ENCODE measurements at places on chromosomes 13 and 19.

DNA sequence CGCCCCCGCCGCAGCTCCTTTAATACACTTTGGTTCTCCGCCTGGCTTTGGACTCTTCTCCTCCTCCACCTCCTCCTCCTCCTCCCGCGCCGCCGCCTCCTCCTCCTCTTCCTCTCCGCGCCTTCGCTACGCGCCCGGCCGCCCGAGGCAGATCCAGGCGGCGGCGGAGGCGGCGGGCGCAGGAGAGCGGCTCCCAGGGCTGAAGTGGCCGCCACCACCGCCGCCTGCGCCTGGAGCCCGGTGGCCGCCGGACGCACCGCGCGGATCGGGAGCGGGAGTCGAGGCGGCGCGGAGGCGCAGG, at the start of gene ZIC2:
ZIC2 (plus strand) TSS at position 50 of the 301 bp plus-strand sequence. CDS start 281 bp downstream, outside the sequence.
- DNase-seq = no peak

DNA sequence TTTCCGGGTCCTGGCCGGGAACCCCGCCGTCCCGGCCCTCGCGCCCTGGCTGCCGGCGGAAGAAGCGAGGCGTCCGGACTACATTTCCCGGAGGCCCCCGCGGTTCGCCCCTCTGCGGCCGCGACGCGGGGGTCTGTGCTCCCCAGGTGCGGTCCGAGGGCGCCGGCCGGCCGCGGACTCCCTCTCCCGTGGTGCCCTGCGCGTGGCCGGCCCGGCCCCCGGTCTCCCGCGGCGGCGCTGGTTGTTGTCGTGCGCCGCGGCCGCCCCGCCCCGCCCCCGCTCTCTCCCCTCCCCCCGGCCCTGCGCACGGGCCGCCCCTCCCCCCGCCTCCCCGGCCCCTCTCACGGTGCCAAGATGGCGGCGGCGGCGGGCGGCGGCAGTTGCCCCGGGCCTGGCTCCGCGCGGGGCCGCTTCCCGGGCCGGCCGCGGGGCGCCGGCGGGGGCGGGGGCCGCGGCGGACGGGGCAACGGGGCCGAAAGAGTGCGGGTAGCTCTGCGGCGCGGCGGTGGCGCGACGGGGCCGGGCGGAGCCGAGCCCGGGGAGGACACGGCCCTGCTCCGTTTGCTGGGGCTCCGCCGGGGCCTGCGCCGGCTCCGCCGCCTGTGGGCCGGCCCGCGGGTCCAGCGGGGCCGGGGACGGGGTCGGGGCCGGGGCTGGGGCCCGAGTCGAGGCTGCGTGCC, at the start of gene KMT2B:
KMT2B (plus strand) TSS at position 339 of the 680 bp plus-strand sequence; CDS start at position 355, 16 bp downstream.
- no peak for DNase-seq

DNA sequence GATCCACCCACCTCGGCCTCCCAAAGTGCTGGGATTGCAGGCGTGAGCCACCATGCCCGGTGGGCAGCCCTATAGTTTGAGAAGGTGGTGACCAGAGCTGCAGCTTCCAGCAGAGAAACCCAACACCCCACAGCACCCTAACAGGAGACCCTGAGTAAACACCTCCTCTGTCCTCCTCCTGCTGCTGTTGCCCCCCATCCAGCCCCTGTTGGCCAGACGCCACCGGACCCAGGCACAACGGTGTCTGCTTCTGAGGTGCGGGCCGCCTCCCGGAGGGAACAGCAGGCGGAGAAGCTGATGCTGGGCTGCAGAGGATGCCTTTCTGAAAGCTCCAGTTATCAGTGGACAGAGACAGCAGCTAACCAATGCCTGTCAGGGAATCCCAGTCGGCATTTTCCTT, 175.5 kb downstream of the COL4A1 start:
- no peak for DNase-seq

- no peak for DNase-seq
These were observed 12.1 kb downstream of the PROZ start for GRCh38 chr13:113170511-113170910.

- no peak for DNase-seq
These were observed 123.0 kb downstream of the SLC7A1 start for GRCh38 chr13:29472332-29472961.

DNA sequence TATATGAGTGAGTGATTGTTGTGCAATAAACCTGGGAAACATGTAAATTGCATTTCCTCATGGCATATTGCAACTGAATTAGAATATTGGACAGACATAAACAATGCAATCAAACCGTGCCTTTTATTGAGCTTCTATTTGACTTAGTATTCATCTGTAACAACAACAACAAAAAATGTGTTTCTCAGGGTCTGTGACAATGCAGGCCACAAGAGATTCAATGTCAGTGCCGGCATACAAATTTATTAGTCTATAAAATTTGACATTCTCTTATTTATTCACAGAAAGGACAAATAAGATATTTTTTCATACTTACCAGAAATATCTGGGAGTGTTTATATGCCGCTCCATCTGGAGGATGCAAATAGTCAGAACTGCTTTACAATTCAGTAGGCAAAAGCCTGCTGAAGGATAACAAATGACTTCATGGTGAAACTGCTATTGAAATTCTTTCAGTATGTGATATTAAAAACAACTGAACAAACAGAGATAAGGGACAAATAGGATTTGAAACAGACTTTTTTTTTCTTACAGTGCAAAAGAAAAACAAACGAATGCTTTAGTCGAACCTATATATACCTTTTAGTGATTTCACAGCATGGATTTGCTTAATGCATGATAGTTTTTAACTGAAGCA, 77.2 kb downstream of the DACH1 start:
- no peak for DNase-seq

- DNase-seq = no peak
These were observed 49.2 kb upstream of the TRPC4 start for GRCh38 chr13:37918751-37919150.

DNA sequence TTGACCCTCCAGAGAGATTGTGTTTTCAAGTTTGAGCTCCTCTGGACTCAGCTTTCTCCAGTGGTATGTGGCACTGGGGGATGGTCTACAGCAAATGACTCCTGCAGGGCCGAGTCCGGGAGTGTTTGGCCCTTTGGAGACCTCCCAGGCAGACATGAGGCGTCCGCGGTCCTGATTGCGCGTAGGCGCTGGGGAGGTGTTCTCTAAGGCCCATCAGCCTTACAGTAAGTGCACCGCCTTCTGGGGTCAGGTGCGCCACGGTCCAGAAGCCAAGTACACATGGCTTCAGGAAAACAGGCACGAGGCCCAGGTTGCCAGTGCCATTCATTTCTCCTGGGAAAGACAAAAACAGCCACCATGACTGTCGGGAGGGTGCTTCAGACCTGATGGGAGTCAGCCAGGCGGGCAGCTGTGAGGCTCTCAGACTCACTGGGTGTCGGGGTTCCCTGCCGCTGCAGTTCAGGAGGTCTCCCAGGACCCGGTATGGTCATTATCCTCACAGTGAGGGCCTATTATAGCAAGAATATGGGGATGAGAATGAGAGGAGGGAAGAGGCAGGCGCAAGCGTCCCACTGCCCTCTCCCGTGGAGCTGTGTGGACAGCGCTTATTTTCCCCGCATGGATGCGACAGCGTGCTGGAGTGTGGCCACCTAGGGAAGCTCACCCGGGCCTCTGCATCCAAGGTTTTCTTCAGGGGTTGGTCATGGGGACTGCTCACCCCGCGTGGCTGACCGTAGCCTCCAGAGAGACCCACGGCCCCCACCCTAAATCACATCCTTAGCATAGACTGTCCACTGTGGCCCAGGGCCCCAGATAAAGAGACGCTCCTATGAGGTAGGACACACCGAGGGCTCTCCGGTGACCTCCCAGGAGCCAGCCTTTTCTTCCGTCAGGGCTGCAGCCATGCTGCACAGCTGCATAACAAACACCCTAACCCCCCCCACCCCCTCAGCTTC, 21.8 kb downstream of the CCDC8 start:
- peak; percentile 28 for DNase-seq

DNA sequence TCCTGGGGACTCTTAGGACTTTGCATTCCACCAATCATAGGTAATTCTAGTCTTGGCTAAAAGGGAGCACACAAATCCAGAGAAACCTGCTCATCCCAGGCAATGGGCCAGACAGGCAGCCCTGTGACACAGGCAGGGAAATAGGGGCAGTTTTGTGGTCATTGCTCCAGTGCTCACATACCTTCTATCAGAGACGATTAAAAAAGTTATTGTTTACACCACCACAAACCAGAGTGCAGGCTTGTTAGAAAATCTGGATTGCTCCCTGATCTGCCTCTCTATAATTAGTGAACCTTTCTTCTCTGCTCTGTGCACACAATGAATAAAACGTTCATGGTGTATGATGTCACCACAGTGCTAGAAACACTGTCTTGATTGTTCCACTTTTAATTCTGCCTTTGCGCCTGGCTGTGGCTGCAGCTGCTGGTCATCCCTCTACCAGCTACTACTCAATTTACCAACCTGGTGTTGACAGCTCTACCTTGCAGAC, 121.6 kb upstream of the SPATA13 start:
- DNase-seq = no peak

- no peak for DNase-seq
These were observed 783.3 kb upstream of the ATXN8OS start for GRCh38 chr13:69324090-69324886.

GRCh38 chr13:95624020-95624419, 20.5 kb downstream of the DZIP1 start:
- DNase-seq = no peak

- DNase-seq = peak; percentile 71
These were observed 1.2 kb downstream of the C5AR1 start for GRCh38 chr19:47310819-47311218.

GRCh38 chr13:32310134-32310706, 4.9 kb downstream of the ZAR1L start:
- no peak for DNase-seq

DNA sequence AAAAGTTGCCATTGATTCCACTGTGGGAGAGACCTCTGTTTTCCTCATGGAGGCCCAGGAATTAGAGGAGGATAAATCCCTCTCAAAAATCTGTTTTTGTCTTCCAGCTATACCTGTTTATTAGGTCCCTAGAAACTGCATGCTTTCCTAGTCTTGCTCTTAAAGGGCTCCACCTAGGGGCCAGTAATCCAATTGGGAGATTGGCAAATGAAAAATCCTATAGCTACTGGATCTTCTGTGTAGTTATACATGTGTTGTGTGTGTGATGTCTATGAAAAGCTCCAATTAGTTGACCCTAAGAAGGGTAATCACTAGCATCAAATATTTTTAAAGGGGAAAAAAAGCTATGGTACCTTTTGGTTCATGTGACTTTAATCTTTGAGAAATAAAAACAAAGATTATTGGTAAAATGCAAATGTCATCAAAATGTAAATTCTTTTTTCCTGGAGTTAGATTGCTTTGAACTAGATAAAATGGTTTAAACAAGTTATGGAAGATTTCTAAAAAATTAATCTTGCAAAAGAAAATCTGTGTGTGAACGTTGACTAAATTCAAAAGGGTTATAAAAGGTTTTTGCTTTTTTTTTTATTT, 63.4 kb upstream of the C1QTNF9B start:
- no peak for DNase-seq

DNA sequence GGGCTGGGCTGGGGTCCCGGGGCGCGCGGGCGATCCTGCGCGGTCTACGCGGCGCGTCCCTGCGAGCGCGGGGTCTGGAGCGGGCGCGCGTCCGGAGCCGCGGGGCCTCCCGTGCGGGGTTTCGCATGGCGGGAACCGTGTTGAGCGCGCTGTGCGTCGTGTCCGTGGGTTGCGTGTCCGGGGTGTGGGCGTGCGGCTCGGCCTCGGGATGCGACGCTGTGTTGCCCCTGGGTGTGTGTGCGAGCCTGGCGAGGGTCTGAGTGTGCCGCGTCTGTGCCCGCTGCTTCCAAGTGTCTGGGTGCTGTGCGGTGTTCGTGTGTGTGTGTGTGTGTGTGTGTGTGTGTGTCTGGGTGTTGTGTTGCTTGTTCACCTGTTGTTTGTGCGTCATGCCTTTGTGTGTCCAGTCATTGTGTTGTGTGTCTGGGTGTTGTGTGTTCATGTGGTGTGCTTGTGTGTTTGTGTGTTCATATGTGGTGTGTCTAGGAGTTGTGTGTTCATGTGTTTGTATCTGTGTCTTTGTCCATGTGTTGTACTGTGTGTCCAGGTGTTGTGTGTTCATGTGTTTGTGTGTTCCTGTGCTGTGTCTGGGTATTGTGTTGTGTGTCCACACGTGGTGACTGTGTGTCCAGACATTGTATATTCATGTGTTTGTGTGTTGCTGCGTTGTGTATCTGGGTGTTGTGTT, 552 bp downstream of the PLK5 start:
- no peak for DNase-seq

DNA sequence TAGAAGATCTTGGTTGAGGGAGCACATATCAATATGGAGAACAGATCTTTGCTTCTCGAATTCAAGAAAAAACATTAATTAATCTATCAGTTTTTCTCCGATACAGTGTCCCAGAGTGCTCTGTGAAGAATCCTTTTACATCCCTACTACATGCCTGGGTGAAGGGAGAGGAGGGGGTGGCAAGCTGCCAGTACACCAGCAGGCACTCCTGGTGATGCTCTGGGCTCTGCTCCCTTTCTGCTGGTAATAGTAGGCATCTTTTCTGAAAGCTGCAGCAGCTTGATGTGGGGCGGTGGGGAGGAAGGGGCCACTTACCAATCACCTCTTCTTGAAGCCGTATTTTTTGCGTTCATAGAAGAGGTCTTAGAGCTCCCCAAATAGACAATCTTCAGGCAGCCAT, 30.7 kb downstream of the PBX4 start:
- DNase-seq = no peak

GRCh38 chr13:102699504-102699903, 4.7 kb upstream of the METTL21C start:
- DNase-seq = no peak

DNA sequence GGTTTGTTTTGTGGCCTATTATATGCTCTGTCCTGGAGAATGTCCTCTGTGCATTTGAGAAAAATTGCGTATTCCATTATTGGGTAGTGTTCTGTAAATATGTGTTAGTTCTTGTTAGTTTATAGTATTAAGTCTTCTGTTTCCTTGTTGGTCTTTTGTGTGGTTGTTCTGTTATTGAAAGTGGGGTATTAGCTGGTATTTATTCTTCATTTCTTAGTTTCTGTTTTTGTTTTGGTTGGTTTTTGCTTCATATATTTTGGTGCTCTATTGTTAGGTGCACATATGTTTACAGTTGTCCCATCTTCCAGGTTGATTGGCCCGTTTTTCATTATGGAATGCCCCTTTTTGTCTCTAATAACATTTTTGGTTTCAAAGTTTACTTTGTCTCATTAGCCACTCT, 77.3 kb downstream of the DNAJC15 start:
- no peak for DNase-seq

DNA sequence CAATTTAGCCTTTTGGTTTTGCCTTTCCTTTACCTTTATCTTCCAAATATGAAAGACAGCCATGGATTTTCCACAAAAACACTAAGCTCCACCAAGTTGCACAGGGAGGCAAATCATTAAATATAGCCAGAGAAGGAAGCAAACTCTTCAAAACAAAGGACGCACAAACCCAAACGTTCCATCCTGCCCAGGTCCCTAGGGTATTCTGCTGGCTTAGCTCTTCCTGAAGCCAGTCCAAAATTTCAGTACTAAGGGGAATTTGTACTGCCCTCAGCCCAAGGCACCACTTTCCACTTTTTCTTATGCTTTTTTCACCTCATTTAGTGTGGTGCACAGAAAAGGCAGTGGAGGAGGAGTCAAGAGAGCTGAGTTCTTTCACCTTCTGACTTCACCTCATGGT, 169.9 kb downstream of the FLT1 start:
- no peak for DNase-seq

- DNase-seq = no peak
These were observed 104.2 kb downstream of the TDRD3 start for GRCh38 chr13:60501236-60501635.

Data from right lobe of liver (tissue), 6 donors.